Stimulated activated CD4-positive, alpha-beta T cell treated with anti-CD3 and anti-CD28 coated beads, TNF-alpha, amount 100 ng/mL, for 48 hours (primary cell): ENCODE measurements at places on chromosomes 2 and 18.

DNA sequence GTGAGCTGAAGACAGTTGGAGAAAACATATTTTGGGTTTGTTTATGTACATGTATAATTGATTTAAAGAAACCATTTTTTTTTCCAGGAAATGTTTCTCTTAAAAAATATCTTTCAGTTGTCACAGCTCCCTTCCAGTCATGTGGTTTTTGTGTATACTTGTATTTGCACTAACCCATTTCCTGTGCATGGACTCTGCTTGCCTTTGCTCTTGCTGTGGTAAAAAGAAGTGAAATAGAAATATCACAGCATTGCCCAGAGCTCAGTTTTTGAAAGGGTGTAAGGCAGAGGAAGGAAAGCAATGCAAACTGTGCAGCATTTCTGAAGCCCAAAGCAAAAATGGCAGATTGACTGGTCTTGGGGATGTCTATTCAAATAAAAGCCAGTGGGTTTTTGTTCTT lies 10.4 kb upstream of the DOCK10 start:
- no peak for DNase-seq

- no peak for DNase-seq
Observed at GRCh38 chr2:233829193-233830110, 24.9 kb downstream of the HJURP start.

DNA sequence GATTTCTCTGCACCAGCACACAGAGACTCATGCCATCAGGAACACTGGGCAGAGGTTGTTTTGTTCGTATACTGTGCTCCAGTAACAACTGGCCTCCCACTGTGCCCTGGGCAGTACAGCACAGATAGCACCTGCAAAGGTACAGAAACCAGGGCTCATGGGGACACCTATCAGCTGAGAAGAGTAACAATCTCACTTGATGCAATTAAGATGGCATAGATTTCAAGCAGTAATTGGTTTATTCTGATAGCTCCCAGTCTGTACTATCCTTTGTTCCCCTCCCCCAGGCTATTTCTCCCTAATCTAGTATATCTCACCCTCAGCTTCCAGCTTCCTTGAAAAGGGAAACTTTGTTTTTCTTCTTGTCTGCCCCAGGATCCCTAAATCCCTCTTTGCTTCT lies 343.9 kb upstream of the MMADHC start:
- DNase-seq, result no peak

DNA sequence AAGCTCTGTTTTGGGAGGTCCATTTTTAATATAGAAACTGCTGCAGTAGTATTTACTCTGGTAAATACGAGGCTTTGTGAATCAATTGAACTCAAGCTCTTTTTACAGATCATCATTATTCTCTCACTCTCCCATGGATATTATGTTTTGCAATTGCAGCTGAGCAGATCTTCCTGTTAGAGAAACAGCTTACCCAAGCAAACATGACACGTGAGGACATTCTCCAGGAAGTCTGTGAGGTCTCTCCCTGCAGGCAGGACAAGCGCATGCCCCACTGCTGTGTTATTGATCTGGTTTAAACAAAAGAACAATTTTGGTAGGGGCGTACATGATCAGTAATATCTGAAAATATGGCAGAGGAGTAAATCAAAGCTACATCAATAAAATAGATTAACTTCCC lies 72.1 kb downstream of the COL6A3 start:
- DNase-seq, result no peak

- no peak for DNase-seq
Observed at GRCh38 chr2:189024901-189025618, 50.9 kb downstream of the COL3A1 start.
